ENCODE measurements at places on chromosomes 6 and 20. TPM values are rescaled to one million over a fixed set of nuclear protein-coding genes. Genes with fewer than 3 reads are reported as not detected.

Gene COL19A1
- total RNA-seq = not detected

Gene RAET1E
- total RNA-seq = 0.22 TPM

Gene GSTA3
- not detected for total RNA-seq

Gene RAET1L
- total RNA-seq = 2.3 TPM

Gene HRH3
- total RNA-seq = not detected

Gene KHDRBS2
- not detected for total RNA-seq

DNA sequence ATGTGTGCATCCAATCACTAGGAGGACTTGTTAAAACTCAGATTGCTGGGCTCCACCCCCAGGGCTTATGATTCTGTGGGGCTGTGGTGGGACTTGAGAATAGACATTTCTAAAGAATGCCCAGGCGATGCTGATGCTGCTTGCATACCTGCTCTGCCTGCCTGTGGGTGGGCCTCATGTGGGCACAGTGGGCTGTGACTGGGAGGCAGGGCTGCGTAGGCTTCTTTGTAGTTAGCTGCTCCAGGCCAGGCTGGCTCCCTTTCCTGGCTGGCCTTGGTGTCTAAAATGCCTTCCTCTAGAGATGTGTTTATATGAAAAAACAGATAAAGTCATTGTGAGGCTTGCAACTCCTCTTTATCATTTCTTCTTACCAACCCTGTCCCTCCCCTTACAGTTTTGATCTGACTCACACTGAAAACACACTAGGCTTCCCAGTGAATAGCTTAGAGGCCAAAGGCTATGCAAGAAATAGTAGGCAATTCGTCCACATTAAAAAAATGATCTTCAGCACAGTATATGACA lies 495.5 kb upstream of the MAP3K7 start:
- no peak for DNase-seq

DNA sequence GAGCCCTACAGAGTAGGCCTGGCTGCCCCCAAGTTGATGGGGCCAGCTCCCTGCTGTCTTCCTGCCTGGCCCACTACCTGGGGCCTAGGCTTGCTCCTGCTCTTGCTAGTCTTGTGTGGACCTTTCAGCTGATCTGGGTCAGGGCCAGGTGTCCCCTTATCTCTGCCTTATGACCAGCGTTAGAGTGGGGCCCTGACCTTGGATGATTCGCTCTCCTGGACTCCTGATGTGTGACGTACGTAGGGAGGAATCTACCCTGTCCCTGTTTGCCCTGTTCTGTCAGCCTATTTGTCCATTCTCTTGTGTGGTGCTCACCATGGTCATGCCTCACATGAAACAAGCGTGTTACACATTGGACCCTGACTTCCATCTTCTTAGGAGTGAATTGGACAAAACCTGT lies 571.8 kb downstream of the QKI start:
- no peak for DNase-seq

DNA sequence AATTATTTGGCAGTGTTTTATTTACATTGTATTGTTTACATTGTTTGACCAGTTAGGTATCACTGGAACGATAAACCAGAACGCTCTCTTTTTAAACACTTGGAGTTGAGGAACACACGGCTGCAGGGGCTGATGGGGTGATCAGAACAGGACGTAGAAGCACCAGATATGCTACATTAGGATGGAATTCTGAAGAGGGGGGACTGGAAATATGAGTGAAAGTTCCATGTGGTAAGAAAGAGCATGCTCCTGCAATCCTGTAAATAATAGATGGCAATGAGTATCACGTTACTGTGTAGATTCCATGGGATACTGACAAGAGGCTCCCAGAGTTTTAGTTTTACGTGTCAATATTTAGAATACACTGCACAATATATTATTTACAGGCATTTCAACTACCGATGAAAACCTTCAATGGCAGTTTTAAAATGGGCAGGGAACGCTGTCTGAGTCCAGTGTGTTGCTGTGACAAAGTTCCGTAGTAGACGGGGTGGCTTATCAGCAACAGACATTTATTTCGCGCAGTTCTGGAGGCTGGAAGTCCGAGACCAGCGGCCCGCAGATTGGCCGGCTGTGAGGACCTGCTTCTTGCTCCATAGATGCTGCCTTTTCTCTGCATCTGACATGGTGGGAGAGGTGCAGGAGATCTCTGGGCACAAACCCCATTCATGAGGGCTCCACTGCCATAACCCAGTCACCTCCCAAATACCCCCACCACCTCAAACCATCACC lies 43.1 kb downstream of the SYNJ2 start:
- DNase-seq = no peak

DNA sequence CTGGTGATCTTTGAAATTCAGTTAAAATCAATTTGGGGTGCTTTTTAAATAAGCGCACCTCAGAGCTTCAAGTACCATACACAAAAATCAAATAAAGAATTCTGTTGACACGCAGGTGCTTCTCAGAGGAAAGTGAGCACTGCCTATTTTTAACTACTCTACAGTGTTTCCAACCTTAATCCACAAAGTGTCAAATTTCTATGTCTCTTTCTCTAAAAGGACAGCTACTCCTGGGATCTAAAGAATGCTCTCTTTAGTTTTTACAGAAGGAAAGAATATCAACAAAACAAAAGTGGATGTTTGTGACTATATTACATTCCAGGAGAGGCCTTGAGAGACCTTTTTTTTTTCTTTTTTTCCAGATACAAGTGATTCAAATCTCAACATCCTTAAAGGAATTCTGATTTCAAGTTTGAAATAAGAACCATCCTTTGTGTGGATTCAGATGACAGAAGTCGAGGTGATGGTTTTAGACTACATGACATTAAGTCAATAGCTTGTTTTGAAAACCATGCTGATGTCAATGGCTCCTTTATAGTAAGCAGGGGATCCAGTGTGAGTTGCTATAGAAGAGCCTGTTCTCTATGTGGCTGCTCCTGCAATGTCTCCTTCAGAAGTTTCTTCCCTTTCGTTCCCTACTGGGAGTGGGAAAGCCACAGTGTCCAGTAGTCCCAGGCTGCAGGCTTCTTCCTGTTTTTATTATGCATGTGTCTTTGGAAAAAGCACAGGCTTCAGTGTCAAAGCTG lies 67.2 kb upstream of the DEFB112 start:
- DNase-seq = no peak

DNA sequence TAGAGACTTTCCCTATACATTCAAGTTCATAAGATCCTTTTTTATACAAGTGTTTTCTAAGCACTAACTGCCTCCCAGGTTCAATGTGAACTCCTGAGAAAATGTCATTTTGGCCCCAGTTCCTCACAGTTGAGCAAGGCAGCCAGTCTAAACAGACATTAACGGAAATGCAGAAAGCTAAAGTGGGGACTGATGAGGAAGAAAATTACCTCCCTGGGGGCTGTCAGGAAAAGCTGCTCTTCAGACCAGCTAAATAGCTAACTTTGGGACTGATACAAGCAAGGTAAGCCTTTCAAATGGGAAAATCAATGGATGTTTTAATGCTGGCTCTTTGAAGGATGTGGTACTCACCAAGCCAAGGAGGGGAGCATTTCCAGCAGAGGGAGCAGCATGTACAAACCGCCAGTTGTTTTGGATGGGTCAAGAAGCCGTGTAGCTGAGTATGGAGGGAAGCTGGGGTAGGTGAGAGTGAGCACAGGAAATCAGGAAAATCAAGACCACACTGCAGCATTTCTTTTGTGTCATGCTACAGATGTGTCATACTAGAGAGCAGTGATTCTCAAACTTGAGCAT lies 180.8 kb upstream of the CHD6 start:
- DNase-seq = no peak

GRCh38 chr6:168136001-168136400 lies 57.0 kb upstream of the FRMD1 start:
- DNase-seq = no peak

- DNase-seq = no peak
These were observed 4.4 kb downstream of the SLC13A3 start for GRCh38 chr20:46646659-46647380.

DNA sequence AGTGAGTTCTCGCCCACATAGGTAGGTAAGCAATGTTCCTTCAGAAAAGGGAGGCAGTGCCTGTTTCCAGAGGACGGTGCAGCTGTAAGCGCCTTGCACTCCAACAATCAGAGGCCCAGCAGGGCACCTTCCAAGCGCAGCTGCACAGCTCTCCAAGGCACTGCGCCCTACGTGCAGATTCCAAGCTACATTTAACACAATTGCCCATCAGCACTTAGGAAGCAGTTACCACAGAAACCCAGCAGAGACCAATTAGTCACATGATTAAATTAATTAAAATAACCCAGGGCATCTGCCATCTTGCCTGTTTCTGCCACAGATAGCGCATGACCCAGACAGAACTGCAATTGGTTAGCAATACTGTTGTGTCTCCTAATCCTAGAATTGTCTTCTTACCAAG lies 65.5 kb downstream of the SOBP start:
- no peak for DNase-seq

DNA sequence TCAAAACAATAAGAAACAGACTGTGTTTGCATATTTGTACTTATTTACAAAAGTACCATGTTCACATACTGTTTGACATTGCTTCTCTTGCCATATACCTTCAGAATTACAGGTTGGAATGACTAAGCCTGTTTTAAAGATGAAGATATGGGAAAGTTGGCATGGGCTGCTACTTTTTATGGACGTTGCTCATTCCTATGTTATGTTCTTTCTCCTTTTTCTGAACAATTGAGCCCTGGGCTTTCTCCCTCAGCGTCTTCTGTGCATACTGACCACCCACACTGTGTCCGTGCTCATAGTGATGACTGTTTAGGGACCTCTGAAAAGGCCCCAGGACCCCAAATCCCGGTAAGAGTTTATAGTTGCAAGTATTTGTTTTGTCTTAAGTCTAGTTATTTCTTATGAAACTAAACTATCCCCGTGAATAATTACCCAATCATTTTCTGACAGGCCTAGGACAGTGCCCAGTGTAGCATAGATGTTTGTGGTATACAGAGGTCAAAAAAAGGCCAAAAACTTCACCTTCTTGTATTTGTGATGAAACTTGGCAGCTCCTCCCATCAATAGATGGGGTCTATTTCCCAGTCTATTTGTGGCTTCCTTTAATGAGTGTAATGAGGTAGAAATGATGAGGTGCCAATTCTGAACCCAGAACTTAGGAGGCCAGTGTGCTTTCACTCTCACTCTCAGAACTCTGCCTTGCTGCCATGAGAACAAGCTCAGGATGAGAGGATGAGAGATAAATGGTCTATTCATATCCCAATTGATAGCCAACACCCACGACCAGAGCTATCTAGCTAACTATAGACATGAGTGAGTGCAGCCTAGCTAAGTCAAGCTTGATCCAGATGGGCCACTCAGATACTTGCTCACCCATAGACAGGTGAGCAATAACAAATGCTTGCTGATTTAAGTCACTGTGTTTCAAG lies 40.9 kb downstream of the GSTA4 start:
- DNase-seq = no peak

DNA sequence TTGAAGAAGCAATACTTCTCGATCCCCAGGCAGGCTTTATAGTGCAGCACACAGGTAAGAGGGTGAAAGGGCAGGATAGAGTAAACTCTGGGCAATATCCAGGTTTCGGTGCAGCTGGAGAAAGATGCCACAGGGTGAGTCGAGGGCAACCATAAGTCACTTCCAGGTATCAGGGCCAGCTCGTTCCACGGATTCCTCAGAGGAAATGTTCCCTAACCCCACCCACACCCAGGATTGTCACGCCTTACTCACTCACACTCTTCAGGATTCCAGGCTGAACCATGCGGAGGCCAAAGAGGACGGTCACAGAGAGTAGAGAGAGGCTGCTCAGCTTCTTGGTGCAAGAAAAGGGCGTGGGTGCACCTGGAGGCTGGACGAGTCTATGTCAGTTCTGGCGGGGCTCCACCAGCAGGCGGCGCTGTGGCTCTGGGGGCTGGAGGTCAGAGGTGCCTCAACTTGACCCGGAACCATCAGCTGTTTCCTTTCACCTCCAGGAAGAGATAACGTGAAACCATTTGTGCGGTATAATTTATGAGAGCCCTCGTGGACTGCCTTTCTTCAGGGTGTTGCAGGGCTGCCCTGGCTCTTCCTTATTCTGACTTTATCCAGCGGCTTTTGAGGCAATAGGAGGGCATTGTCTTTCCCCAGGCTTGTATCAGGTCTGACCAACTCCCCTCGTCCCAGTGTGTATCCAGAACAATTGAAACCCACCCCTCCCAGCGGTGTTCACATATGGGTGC lies 14.5 kb upstream of the WFDC12 start:
- DNase-seq = peak; percentile 90

DNA sequence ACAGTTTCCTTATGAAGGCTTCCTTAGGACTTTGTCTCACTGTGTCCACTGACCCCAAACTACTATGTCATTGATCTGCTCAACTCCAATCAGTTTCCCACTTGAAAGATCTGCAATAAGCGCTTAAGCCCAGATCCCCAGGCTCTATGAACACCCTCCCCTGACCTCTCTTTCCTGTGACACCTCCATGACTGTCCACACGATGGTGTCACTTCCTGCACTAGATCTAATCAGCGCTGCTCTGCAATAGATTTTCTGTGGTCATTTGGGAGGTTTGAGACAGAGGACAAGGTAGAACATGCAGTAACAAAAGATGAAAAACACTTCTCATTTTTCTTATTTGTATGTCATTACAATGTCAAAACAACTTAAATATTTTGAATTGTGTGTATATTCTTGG lies 304.6 kb upstream of the AGPAT4 start:
- no peak for DNase-seq

GRCh38 chr6:132130626-132131298 lies 179.6 kb upstream of the CCN2 start:
- DNase-seq = no peak

GRCh38 chr6:111274593-111275217 lies 187.4 kb downstream of the SLC16A10 start:
- DNase-seq = no peak

- no peak for DNase-seq
These were observed 228.8 kb upstream of the ECI2 start for GRCh38 chr6:4364172-4364571.

GRCh38 chr20:52193133-52193532 lies 1.6 kb upstream of the ZFP64 start:
- DNase-seq = no peak

GRCh38 chr20:51091406-51092195 lies 68.7 kb upstream of the KCNG1 start:
- DNase-seq = no peak

DNA sequence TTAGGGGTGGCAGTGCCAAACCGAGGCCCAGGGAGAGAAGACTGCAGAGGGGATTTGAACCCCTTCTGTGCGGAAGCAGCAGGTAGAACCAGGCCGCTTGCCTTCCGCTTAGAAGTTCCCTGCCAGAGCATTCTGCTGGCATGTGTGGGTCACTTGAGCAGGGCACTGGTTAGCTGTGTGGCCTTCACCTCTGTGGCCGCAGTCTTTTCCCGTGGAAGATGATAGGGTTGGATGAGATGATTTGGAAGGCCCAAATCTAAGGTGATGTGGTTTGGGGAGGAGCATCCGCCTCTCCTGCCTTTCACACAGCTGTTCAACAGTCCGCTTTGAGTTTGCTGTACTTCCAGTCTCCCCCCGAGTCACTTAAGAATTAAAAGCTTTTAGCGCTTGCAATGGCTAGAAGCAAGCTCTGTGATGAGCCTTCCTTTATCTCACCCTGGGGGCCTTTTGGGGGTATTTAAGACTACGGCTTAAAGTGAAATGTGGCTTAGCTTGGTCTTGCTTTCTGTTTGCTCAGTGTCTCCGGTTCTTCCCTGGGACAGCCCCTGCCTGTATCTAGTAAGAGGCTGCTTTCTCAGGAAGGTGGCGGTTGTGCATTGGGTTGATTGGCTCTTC lies 743 bp downstream of the CMTR1 start:
- peak; percentile 36 for DNase-seq

- no peak for DNase-seq
These were observed 218.1 kb downstream of the LRFN2 start for GRCh38 chr6:40369042-40369441.

Measured in Calu3 (cell line).